ENCODE measurements at places on chromosomes 1 and 21.

DNA sequence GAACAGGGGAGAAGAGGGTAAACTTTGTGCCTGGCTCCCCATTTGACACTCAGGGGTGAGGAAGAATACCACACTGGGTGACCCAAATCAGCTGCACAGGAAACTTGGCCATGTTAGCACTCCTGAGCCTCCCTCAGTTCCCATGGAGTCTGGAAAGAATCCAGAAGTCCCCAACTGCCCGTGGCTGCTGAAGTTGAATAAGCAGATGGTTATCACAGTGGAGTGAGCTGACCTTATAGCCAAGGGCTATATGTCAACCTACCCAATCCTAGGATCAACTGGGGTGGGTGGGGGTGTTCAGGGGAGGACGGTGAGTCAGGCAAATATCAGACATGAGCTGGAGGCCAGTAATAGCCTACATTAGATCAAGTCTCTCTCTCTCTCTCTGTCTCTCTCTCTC is 20.4 kb downstream of the KCNH1 start:
- no peak for DNase-seq

DNA sequence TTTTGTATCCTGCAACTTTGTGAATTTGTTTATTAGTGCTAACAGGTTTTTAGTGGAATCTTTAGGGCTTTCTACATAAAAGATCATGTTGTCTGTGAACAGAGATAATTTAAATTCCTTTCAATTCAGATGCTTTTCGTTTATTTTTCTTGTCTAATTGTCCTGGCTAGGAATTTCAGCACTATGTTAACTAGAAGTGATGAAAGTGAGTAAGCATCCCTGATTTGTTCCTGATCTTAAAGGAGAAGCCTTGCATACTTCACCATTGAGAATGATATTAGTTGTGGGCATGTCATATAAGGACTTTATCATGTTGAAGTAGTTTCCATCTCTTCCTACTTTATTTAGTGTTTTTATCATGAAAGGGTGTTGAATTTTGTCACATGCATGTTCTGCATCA is 23.6 kb upstream of the TRIM67 start:
- DNase-seq: no peak

- no peak for DNase-seq
Measured at GRCh38 chr1:188719735-188720134, 1757.9 kb downstream of the BRINP3 start.

GRCh38 chr1:228650141-228650540 is 85.1 kb upstream of the RHOU start:
- DNase-seq: no peak
